ENCODE measurements at places on chromosomes 6 and 20.

DNA sequence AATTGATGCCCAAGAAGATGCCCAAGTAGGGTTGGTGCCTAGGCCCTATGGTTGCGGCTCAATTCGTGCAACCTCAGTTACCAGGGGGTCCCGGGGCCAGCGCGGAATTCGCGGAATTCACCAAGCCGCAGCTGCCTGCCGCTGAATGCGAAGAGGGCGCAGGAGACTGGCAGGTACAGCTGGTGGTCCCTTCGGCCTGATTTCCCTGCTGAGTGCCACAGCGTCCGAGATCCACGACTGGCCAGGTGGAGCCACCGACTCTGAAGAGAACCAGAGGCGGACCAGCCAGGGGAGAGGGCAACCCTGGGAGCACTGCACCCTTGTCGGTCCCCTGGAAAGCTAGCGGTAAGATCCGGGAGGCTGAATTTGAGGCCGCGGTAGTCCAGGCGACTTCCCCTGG, 6.8 kb upstream of the TFAP2D start:
- no peak for DNase-seq

DNA sequence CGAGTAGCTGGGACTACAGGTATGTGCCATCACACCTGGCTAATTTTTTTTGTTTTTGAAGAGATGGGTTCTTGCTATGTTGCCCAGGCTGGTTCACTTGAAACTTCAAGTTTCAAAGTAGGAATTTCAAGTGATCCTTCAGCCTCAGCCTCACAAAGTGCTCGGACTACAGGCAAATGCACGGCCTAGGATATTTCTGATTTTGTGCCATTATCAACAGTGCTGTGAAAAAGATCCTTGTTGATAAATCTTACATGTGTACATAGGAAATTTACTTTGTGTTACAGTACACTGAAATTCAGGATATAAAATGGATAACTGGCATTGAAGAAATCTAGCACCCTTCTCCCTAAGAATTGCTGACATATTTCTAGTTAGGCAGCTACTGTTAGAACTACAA, 184.6 kb upstream of the PRDM1 start:
- no peak for DNase-seq

DNA sequence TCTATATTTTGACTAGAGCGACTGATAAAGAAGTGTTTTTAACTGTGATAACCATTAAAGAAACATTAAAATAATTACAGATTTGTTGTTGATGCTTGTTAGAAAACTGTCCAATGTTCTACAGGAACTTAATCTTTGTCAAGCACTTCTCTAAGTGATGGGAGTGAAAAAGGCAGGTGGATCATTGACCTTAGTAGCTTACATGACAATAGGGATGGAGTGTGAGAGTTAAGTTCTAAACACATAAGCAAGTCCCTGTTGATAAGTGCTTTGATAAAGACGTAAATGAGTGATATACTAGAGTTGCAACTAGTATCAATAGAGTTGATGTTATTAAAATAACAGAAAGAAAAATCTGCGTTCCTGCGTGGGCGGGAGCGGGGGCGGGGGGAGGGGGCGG, 931.5 kb upstream of the EPHA7 start:
- DNase-seq: no peak

DNA sequence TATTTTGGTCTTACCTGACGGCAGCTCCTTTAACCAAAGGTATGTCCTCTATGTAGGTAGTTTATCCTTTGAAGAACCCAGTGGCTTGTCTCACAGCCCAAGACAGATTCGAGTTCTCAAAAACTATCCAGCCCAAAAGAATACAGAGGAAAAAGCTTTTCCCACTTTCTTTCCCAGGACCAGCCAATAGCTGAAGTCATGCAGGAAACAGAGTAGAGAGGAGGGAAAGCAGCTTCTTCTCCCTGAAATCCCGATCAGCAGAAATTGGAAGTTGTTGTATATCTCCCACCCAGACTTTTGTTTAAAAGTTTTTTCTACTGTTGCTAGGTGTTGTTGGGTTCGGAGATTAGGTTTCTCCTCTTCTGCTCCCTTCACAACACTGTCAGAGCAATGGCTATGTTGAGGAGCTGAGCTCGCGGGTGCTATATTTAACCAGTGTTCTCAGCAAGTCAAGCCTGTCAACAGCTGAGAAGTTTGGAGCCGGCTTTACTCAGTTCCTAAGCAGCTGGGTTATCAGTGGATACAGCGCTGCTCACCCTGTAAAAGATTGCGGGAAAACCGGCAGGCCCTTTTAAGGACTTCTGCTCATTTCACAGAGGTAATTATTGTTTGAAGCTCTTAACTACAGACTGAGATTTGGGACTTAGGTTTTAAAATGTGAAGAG, at the start of gene FILIP1:
TSS of gene FILIP1 (minus strand) at position 401 of the 665 bp plus-strand sequence. CDS start 78,828 bp downstream, outside the sequence.
- DNase-seq: no peak

All from GM19239 (cell line).